ENCODE measurements at places on chromosomes 2 and 18.
A peak's percentile ranks its signal among the peaks of the same experiment; 100 is the strongest.

GRCh38 chr2:220646424-220646823 lies 925.7 kb downstream of the EPHA4 start:
- no peak for DNase-seq

- DNase-seq, result no peak
Measured at GRCh38 chr18:45670281-45670962, 53.6 kb upstream of the SLC14A1 start.

DNA sequence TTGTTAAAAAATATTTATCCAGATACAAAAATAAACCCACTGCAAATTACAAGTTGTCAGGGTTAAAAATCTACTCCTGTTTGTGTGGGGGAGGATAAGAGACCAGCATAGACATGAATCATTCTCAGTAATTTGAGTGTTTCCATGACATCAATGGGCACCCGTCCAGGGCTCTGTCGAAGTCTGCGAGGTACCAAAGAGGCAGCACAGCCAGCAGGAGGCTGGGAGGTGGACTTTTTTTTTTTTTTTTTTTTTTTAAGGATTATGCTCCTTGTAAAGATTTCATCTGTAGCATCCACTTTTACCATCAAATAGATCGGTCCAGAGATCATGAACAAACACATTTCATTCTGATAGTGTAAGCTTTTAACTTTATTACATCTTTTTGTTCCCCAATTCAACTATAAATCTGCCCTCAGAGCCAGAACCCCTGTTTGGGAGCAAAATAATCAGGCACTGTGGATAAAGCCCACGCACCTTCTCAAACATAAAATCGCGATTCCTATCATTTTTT lies 182.0 kb downstream of the TCF4 start:
- DNase-seq, result no peak

GRCh38 chr2:151783133-151783520 lies 45.1 kb downstream of the ARL5A start:
- no peak for DNase-seq

DNA sequence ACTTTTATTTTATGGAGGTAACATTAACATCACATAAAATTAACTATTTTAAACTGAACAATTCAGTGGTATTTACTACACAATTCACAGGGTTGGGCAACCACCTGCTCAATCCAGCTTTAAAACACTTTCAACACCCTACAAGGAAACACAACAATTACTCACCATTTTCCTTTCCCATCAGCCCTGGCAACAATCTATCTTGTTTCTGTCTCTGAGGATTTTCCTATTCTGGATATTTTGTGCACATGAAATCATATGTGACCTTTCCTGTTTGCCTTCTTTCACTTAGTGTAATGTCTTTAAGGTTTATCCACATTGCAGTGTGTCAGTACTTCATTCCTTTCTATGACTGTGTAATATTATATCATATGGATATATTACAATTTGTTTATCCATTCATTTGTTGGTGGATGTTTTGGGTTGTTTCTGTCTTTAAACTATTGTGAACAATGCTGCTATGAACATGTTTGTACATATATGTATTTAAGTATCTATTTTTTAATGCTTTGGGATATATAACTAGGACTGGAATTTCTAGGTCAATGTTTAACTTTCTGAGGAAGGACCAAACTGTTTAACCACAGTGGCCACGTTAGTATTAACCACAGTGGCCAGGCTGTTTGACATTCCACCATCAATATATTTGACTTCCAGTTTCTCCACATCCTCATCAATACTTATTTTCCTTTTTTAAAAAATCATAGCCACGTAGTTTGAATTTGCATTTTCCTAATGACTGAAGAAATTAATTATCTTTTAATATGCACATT lies 72.4 kb upstream of the KIF5C start:
- no peak for DNase-seq

GRCh38 chr2:66582987-66583880 lies 148.3 kb downstream of the MEIS1 start:
- DNase-seq, result no peak

DNA sequence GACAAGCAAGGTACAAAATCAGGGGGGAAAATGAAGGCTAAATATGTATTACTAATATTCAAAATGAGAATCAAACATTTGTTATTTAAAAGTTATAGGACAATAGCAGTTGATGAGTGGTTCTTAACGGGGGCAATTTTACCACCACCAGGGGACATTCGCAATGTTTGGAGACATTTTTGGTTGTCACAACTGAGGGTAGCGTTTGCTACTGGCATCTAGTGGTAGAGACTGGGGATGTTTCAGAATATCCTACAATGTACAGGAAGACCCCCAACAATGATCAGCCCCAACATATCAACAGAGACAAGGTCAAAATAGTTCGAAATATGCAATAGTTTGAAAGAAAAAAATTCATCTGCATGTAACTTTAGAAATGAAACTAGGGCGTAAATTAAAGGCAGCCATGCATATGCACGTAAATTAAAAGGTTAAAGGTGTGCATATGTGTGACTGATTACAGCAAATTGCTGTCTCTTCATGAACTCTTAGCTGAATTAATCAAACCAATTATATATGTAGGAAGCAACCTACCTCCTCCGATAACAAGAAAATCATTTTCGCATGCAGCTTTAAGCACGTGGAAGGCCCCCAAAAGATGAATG lies 61.2 kb upstream of the CUL3 start:
- peak; percentile 38 for DNase-seq

DNA sequence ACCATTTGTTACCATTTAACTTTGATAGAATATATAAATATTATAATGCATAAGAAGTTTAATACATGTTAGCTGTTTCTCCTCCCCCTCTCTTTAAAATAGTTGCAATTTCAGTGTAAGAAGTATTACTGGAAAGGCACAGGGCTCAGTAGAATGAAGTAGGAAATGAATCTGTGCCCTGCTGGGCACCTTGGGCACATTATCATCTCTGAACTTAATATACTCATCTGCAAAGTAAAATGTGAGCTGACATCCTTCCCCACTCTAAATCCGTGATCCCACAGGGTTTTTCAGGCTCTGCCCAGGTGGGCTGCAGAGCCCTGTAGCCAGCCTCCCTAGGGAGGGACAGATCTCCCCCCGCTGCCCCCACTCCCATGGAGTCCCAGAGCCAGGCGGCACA lies 56.8 kb downstream of the DPP4 start:
- no peak for DNase-seq

GRCh38 chr2:17257189-17257909 lies 260.9 kb downstream of the RAD51AP2 start:
- DNase-seq, result no peak

- DNase-seq, result no peak
Measured at GRCh38 chr2:84856787-84857186, 24.1 kb downstream of the TRABD2A start.

DNA sequence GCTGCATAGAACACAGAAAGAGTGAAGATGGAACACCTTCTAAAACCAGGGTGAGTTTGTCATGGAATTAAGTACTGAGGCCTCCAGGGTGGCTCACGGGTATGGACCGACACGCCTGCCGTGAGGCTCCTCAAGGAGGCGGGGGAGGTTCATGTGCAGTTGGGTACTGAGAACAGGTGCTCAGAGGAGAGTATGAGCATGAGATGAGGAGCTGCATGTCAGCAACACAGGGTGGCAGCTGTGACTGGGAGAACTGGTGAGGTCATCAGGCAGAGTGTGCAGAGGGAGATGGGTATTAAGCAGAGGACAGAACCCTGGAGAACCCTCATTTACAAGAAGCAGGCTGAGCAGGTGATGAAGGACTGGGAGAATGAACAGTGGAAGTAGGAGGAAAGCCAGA lies 63.2 kb upstream of the KLHL29 start:
- no peak for DNase-seq

- DNase-seq, result no peak
Measured at GRCh38 chr2:37570773-37571586, 100.5 kb downstream of the CDC42EP3 start.

DNA sequence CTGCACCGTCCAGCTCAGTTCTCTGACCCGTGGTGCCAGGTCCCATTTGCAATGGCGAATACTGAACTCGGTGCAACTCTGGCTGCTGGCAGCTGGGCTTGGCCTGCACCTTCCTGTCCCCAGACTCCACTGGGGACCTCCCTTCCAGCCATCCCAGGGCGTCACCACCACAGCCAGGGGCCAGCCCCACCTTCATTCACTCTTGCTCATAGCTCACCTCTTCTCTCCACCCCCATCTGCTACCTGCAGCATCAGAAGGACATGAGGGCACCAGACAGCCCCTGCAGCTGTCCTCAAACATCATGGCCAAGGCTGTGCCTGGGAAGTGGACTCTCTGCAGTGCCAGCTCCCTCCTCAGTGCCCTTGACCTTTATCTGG lies 16.2 kb upstream of the ALPI start:
- no peak for DNase-seq

- no peak for DNase-seq
Measured at GRCh38 chr2:61581716-61582115, 43.6 kb upstream of the XPO1 start.

- DNase-seq, result no peak
Measured at GRCh38 chr2:145919477-145919876, 1399.6 kb upstream of the ZEB2 start.

GRCh38 chr2:217899231-217900009 lies 103.4 kb downstream of the TNS1 start:
- peak; percentile 27 for DNase-seq

DNA sequence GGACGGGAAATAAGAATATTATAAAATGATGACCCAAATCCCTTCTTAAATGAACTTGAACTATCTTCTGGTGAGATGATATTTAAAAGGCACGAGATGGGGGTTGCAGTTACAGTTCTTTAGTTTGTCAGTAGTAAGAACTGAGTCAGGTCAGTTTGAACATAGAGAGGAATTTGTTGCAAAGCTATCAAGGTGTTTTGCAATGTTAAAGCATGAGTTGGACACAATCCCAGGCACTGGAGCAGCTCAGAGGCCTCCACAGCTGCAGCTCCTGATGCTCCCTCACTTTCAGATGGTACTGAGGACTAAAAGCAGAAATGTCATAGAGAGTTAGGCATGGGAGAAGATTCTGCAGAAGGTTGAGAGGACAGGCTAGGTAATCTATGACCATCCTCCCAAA lies 236.0 kb downstream of the BCL2 start:
- no peak for DNase-seq

DNA sequence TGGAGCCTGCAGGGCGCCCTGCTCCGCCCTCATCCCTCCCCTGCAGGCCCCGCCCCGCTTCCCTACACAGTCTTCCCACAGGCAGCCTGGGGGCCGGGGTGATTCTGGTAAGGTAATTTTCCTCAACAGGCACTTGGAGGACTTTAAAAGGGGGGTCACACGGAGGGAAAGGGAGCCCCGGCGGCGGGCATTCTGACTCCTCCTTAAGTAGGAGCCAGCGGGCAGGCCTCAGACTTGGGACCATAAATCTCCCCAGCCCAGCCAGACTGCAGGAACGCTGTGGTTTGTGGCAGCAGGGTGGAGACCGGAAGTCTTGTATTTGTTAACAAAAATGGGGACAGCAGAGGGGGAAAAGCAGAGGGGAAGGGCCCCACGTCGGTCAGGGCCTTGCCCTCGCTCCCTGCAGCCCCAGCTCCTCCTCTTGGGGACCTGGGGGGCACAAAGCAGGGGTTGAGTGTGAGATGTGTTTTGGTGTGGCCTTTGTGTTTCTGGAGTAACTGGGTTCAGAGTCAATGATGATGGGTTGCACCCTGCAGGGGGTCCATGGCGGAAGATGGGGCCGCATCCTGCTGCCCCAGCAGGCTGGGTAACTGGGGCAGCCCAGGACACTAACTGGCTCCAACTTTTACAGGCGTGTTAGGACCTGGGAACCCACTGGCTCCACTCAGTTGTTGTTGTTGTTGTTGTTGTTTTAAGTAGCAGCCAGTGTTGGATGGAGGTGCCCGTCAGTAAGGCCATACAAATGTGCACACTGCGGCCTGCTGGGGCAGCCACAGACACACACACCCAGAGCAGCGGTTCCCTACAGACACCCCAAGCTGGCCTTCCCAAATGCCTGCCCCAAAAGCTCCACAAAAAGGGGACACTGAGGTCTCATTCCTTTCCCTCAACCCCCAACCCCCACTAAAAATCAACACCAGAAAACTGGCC lies 27.7 kb downstream of the SMAD7 start:
- no peak for DNase-seq

GRCh38 chr18:33356735-33357134 lies 83.8 kb downstream of the CCDC178 start:
- no peak for DNase-seq

GRCh38 chr2:155315768-155316167 lies 617.3 kb downstream of the KCNJ3 start:
- DNase-seq, result no peak

DNA sequence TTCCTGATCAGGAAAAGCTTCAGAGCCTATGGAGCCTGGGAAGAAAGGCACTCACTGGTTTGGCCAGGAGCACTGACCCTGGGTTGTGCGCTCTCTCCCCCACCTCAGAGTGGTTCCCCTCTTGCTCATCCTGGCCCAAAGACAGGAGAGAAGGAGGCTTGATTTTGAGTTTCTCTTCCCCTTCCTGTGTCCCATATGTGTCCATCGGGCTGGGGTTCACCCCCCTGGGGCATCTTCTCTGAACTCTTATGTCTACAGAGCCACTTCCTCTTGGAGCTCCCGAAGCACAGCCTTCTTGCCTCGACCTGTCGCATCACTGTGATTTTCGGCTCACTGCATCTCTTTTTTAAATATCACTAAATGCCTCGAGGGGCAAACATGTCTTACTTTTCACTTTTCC lies 692.3 kb downstream of the RNF144A start:
- DNase-seq, result no peak

DNA sequence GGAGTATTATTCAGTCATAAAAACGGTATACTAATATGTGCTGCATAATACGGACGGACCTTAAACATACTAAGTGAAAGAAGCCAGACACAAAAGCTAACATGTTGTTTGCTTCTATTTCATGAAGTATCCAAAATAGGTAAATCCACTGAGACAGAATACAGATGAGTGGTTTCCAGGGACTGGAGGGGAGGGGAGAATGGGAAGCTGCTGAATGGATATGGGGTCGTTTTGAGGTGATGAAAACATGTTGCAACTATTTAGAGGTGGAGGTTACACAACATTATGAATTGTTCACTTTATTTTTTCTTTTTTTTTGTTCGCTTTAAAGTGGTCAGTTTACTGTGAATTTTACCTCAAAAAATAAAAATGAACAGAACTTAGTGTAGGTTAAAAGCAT lies 52.9 kb downstream of the RAB10 start:
- no peak for DNase-seq

DNA sequence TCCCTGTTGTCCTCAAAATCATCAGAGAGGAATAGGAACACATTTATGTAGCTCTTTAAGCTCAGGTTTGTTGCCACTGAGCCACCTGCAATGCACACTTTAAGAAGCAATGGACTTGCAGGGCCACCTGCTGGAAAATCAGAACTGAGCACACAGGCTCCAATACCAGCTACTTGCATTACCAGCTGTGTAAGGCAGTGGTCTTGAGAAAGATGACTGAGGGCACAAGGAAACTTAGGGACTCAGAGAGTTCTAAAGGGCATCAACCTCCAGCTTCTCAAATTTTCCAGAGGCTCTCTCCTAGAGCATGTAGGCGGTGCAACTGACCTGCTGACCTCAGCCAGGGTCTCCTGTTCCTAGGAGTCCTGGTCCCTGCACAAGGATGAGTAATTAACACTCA lies 2.5 kb upstream of the CNDP2 start:
- peak; percentile 35 for DNase-seq

- DNase-seq, result no peak
Measured at GRCh38 chr2:62567669-62568068, 61.7 kb upstream of the TMEM17 start.

All from HCT116 (cell line).